ENCODE measurements at places on chromosomes 2 and 18.

DNA sequence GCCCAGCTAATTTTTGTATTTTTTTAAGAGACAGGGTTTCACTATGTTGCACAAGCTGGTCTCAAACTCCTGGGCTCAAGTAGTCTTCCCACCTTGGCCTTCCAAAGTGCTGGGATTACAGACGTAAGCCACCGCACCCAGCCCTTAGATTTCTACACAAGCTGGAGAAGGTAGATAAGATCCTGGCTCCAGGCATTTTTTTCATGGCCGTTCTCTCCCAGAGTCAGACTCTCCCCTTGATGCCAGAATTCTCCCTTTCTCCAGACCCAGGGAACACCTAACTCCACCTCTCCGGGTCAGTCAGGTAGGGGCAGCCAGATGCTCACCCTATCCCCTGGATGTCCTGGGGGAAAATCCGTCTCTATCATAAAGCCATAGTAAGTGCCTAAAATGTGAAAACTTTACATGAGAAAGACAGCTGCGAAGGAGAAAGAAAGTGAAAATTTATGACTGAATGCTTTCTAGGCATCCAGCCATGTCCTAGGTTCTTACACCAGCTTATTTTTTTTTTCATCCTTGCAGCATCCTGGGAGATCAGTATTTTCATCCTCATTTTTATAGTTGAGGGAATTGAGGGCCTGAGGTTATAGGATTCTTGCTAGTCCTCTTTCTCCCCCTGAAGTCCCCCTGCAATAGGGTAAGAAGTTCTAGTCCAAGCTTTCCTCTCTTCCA, 16.3 kb downstream of the SIX3 start:
- DNase-seq, result no peak

DNA sequence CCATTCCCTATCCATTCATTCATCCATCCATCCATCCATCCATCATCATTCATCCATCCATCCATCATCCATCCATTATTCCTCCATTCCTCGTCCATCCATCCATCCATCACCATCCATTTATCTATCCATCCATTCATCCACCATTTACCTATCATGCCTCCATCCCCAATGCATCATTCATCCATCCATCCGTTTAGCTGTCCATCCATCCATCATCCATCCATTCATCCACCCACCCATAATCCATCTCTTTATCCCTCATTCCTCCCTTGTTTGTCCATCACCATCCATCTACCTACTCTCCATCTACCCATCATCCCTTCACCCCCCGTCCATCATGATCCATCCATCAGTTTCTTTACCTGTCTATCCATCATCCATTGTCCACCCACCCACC, 13.6 kb downstream of the NFATC1 start:
- DNase-seq, result no peak

DNA sequence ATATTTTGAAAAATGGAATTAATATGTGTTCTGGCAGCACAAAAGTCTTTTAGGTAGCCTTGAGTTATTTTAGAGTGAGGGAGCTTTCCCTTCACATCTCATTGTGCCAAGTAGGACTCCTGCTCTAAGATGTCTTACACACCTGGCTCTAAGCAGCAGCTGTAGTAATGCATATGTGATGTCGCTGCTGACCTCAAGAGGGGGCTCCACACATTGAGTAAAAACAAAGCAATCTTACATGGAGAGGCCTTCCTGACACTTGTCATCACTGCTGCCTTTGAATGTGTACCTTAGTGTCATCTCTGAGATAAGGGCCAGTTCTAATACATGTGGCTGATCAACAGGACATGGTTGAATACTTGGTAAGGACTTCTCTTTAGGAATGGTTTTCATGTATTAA, 75.8 kb downstream of the ACTR3 start:
- no peak for DNase-seq

- DNase-seq, result no peak
Observed at GRCh38 chr18:32362484-32362883, 108.2 kb downstream of the GAREM1 start.

- no peak for DNase-seq
Observed at GRCh38 chr2:67918471-67918870, 144.3 kb downstream of the C1D start.

DNA sequence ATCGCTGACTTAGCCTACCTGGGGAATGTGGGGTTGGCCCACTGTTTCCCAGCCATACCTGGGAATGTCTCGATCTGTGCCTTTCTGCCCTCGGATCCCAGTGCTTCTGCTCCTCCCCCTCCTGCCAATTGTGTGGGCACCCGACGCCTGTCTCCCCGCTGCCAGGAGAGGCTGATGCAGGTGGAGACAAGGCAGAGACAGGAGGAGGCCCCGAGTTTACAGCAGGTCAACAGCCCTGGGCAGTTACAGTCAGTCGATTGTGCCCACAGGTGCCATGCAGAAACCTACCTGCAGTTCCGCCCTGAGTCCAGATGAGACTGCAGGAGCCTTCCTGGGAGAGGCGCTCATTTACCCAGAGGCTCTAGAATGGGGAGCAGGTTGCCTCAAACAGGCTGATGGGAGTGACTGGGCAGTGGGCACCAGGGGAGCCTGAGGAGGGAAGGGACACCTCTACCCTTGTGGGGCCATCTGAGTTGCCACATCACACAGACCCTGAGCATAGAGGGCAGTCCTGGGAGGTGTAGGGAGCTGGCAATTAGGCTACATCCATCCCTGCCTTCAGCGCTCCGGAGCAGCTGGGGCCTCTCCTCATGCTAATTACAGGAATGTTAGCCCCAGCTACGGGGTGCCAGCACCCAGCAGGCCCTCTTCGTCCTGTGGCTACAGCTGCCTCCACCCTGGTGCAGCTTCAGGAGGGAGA, 300.1 kb downstream of the NDUFA10 start:
- DNase-seq, result no peak

- no peak for DNase-seq
Observed at GRCh38 chr2:8142461-8142860, 539.4 kb upstream of the ID2 start.

- DNase-seq, result no peak
Observed at GRCh38 chr18:61553045-61553659, 219.9 kb downstream of the CDH20 start.

DNA sequence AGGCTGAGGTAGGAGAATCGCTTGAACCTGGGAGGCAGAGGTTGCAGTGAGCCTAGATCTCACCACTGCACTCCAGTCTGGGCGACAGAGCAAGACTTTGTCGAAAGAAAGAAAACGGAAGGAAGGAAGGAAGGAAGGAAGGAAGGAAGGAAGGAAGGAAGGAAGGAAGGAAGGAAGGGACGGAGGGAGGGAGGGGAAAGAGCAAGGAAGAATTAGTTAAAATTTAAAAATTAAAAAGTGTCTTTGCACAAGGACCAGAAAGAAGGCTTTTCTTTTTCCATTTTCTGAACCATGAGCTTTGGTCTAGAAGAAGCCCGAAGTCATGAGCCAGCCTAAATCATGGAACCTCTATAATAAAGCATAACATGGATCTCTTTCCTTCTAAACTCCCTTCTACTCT, 138.2 kb upstream of the DNAJC10 start:
- DNase-seq, result no peak

DNA sequence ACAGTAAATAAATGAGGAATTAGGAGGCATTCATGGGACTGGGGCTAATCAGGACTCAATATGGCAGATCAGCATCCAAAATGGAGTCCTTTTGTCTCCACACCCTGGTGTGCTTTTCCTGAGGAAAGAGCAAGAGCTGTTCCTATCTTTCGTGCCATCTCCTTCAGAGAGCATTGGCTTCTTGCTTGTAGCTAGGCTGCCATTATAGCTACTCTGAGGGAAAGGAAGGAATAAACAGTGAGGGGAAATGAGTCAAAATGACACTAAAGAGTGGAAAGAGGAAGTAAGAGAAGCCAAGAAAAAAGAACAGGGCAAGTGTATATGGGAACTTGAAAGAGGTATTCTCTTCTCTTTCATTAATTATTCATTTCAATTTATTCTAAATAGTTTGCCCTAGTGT, 8.4 kb upstream of the NMI start:
- no peak for DNase-seq

Data from activated T-cell treated with anti-CD3 and anti-CD28 coated beads for 1 hour (primary cell).